Fibroblast of the aortic adventitia (primary cell): ENCODE measurements at places on chromosomes 3 and 15. TPM values are rescaled to one million over a fixed set of nuclear protein-coding genes. Genes with fewer than 3 reads are reported as not detected.

The POLQ gene
- 0.49 and 10.1 TPM in 2 replicates for total RNA-seq

The GLDN gene
- 0.49 and 13.3 TPM in 2 replicates for total RNA-seq

The RASL12 gene
- total RNA-seq = 1.7 and 1.9 TPM in 2 replicates

The COL6A5 gene
- under 0.01 TPM in 1 of 2 replicates, not detected in the other for total RNA-seq

The CCDC33 gene
- total RNA-seq = 0.09 TPM in 1 of 2 replicates, not detected in the other

The ACP3 gene
- total RNA-seq = 0.63 TPM in 1 of 2 replicates, not detected in the other

The GRIP2 gene
- 0.90 TPM in 2 replicates for total RNA-seq

The FOXL2NB gene
- not detected in 2 replicates for total RNA-seq

The ZNF385D gene
- total RNA-seq = 0.57 and 11.5 TPM in 2 replicates

The HHATL gene
- not detected in 2 replicates for total RNA-seq

The GCSAM gene
- not detected in 2 replicates for total RNA-seq

The ADCY5 gene
- under 0.01 and 0.41 TPM in 2 replicates for total RNA-seq

The SMARCC1 gene
- 42.7 and 44.5 TPM in 2 replicates for total RNA-seq

The SLC12A8 gene
- 13.4 and 15.5 TPM in 2 replicates for total RNA-seq
